ENCODE measurements at places on chromosomes 1 and 21.

- DNase-seq: no peak
These were observed 4.8 kb downstream of the ATP1A1 start for GRCh38 chr1:116377541-116378529.

GRCh38 chr1:30508175-30508448 lies 215.3 kb downstream of the MATN1 start:
- DNase-seq: no peak

GRCh38 chr21:25586791-25587190 lies 20.5 kb downstream of the MRPL39 start:
- no peak for DNase-seq

DNA sequence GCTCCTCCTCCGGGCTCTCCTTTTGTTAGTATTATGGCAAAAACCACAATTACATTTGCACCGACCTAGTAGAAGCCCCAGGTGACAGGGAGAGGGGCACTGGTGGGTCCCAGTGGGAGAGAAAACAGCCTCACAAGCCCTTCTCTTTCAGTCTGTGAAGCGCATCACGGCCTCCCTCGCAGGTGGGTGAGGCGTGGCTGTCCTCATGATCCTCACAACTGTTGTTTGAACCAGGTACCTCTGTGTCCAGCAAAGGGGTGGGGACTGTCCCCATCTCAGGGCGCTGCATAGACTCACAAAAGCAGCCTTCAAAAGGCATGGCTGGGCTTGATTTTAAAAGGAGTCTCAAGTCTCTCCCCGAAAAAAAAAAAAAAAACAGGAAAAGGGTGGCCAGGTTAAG lies 7.9 kb upstream of the C2CD2 start:
- no peak for DNase-seq

DNA sequence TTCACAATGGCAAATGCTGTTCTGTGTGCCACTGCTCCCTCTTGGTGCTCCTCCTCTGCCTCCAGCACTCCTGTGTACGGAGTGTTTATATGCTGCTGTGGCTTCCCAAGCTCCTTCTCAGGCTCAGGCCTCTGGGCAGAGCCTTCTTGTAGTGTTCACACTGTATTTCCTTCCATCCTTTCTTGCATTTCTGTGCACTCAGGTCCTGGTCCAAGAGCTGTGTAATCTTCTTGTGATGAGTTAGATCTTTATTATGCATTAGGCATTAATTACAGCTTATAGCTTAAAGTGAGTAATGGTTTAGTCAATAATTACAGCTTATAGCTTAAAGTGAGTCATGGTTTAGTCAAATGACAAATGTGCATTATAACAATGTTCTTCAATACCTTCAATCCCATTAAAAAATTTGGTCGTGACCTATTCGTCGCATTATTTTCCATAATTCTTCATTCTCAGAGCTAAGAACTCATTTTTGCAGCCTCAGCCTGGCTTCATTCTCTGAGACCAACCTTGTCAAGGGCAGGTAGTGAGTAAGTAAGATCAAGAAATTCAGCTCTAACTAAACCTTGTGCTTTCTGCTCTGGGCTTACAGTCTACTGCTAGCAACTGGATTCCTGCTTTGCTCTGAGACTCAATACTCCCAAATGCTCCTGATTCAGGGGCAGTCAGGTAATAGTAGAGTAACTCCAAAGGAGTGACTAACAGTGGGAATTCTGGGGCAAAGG lies 154.5 kb upstream of the SPAG17 start:
- no peak for DNase-seq

GRCh38 chr1:182622901-182623528 lies 18.8 kb upstream of the RGS16 start:
- DNase-seq: no peak

DNA sequence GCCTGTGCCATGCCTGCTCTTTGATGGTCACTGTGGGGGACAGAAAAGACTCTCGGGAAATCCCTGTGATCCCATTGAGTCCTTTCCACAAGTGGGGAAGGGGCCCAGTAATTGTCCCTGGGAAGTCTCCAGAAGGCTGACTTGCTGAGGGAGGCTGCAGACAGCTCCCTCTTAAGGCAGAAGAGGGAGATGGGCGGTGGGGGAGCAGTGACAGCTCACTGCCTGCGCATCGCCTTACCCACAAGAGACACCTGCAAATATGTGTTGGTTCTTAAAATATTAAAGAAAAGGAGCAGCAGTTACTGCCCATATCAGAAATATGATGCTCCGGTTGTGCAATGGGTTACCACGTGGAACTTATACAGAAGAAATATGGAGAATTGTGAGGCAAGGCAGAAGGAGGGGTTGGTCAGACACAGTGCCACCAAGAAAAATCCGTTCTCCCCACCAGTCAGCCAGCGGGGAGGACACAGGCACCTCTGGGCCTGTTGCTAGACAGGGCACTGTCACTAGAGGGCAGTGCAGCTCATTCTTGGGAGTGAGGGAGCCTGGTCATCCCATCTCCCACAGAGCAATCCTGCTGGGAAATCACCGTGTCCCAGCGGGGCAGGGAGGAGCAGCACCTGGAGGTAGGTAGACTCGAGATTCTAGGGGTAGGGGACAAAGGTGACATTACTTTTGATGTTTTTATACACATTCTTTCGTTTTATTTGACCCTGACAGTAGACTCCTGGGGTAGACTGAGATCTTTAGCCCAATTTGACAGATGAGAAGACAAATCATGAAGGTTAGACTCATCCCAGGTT lies 6.9 kb upstream of the CAMK1G start:
- DNase-seq: peak; percentile 18

- DNase-seq: no peak
These were observed 18.8 kb downstream of the RNF220 start for GRCh38 chr1:44423591-44424537.

DNA sequence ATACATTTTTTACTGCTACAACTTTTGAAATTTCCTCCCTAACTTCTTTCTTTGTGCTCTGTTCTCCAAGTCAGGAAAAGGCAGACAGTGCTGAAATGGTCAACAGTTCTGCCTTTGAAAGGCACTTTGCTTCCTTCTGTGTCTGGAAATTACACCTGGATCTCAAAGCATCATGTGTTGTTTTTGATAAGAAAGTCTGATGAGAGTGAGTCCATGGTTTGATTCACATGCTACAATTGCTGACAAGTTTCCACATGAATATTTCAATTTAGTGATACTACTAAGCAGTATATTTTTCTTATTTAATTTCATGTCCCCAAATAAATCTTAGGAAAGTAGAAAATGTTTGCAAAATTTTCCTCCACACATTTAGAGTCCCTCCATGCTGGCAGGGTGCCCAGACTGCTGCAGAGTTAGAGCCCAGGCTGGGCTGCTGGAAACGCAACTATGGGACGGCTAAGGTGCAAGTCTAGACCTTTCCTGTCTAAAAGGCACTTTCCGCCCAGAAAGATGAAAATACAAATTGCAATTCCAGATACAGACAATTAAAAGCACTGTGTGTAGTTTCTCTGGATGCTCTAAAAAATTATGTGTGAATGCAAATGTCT lies 96.6 kb upstream of the RUNX1 start:
- DNase-seq: no peak

GRCh38 chr1:227127891-227128290 lies 187.8 kb downstream of the COQ8A start:
- DNase-seq: no peak

DNA sequence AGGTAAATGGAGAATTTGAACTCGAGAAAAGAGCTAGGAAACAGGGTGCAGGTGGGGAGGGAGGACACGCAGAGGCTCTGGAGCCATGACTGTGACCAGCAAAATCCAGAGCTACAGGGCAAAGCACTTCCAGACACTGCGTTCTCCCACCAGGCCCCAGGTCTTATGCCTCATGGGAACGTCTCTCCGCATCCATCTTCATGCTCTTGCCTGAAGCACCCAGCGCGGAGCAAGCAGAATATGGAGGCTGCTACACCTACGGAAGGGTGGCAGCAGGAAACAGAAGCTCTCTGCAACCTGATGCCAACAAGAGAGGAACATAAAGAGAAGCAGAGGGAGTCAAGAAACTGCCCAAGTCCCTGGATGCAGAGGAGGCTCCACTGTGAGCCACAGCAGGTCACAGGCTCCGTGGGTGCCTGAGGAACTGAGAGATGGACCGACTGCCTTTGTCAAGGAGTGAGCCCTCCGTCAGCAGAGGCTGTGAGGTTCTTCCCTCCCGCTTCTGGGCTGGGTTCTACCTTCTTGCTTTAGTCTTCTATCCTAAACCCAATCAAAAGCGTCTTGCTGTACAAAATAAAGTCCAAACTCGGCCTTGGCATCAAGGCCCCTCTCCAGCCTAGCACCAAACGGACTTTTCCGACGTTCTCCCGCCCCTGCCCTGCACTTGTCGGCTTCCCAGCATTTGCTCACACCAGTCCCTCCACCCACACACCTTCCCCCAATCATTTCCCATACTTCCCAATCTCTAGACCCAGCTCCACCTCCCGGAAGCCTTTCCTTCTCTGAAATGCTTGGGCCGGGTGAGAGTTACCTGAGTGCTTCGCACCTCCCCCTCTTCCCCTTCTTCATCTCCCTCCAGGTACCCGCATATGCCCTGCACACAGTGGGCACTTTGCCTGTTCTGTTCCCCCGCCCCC lies 930 bp downstream of the DHCR24 start:
- no peak for DNase-seq

DNA sequence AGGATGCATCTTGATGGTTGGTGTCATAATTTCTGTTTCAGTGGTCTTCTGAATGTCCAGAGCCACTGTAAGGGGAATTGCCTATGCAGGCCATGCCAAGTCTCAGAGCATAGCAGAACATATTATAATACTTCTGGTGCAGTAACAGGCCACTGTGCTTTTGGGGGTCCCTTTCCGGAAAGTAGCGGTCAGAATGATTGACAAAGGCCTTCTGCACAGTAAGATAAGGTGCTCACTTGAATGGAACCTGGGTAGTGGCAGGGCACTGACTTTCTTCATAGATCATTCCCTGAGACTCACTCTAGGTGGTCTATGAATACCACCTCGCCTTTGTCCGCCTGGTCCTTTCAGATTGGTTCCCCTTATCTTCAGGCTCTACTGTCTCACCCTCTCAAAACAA lies 28.9 kb downstream of the RWDD3 start:
- DNase-seq: no peak

GRCh38 chr1:118963456-118964430 lies 24.4 kb downstream of the TBX15 start:
- DNase-seq: no peak

DNA sequence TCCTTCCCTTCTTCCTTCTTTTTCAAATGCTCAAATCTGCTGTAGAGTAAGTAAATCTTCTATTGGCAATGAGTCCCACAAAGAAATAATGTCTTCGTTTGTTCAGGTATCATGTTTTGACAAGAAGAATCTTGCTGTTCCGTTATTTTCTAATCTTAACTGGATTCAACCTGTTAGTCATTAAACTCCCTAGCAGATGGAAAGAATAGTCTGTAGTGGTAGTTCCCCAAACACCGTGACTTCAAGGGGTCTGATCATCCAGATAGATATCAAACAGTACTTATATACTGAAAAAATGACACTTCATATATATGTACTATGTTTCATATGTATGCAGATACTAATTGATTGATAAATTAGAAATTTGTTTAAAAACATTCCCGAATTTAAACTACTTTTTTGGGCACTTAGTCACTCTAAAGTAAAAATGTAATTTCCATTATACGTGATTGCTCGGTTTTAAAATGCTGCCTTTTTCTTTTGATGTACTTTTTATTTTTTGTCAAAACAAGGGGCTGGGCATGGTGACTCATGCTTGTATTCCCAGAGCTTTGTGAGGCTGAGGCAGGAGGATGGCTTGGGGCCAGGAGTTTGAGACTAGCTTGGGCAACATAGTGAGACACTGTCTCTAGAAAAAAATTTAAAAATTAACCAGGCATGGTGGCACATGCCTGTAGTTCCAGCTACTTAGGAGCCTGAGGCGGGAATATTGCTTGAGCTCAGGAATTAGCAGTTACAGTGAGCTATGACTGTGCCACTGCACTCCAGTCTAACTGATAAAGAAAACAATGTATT lies 335.7 kb upstream of the SNX7 start:
- DNase-seq: no peak

Data from stimulated activated CD4-positive, alpha-beta T cell treated with anti-CD3 and anti-CD28 coated beads, Interleukin-1b, Interleukin-23, amount 100 ng/mL, for 1 hour (primary cell).